ENCODE measurements at places on chromosomes 7 and 10.

DNA sequence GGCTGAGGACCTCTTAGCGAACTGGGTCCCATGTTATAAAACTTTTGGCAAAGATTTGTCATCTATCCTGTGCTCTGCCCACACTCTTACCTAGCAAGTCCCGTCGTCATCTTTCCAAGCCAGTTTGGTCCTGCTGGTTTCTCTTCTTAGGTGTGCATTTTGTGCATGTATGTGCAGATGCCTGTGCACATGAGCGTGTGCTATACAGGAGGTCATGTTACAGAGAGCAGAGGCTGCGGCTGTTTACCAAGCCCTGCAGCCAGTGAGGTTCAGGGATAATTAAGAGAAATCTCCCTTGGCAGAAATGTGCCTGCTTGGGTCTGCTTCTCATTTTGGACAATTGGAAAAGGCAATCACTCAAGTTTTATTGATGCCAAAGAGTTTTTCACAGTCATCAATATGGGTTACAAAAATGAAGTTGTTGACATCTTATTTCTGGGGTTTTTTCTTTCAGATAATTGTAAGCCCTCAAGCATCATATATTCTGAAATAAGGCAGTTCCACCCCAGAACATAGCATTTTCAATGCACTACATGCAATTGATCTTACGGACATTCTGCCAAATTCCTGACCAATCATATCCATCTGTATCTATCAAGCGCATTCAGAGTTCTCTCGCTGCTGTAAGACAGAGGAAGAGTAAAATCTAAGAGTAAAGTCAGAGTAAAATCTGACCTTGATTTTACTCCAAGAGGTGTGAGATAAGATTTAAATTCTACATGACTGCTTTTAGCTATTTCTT lies 361.4 kb upstream of the ZNF32 start:
- DNase-seq = no peak

DNA sequence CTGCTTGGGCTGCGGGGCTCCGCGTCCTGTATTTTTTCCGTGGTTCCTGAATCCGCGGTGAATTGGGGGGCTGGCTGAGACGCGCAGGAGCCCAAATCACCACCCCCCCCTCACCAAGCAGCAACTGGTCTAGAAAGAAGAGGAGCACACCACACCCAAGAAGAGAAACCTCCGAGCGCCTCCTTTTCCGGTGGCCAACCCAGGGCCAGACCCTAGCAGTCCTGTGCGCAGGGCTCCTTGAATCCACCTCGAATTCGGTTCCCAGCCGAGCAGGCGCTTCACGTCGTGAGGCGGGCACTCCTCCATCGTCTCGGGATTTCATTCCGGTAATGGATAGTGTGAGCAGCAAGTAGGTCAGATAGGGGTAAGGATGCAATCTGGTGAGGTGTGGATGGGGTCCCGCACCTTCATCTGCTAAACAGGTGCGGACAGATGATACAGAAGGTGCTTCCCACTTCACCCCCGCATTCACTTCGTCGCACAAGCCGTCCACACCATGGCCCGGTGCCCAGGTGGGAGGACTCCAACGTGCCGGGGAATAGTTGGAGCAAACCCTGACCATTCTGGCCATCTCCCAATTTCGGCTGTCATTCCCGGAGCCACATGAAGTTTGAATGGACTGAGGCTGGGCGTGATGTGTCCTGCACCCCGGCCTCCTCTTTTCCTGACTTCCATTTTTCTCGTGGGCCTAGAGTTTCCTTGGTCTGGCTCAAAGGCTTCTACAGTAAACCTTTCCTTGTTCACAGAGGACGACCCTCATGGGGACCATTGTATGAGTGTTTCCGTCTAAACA lies 19.8 kb upstream of the ZNF273 start:
- DNase-seq = no peak

DNA sequence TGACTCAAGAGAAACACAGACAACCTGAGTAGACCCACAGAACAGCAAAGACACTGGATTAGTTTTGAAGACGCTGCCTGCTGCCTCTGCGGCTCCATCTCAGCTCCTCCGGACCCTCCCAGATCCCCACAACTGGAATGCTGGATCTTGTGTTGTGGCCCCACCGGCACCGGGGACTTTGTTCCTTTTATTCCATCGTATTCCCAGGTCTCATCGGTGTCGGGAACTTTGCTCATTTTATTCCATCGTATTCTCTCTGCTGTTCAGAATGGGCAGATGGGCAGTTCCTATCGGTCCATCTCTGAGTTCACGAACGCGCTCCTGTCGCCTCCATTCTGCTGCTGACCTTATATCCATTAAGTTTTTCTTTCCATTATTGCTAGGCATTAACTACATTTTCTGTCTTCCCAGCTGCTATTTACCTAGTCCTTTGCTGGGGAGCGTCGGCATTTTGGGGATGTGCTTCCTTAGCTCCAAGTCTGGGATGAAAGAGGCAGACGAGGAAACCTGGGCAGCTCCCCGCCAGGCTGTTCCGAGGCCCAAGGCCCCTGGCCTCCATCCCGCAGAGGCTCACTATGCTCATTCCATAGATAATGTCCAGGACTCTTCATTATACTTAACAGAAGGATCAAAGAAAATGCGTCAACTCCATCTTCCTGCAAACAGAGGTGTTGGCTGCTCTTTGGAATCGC lies 192.4 kb downstream of the MAD1L1 start:
- no peak for DNase-seq

DNA sequence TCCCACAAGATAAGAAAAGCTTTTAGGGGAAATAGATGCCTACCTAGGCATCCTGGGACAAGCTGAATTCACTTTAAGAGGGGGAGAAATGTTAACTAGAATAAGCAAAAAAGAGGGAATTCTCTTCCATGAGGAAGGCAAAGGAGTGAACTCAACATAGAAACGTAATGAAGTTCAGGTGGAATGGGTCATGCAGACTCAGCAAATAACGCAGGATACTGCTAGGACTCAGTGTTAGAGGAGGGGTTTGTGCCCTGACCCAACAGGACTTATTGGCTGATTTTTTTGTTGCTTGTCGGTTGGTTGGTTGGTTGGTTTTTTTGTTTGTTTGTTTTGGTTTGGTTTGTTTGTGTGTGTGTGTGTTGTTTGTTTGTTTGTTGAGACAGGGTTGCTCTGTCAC lies 9.3 kb downstream of the OR2A14 start:
- DNase-seq = no peak

DNA sequence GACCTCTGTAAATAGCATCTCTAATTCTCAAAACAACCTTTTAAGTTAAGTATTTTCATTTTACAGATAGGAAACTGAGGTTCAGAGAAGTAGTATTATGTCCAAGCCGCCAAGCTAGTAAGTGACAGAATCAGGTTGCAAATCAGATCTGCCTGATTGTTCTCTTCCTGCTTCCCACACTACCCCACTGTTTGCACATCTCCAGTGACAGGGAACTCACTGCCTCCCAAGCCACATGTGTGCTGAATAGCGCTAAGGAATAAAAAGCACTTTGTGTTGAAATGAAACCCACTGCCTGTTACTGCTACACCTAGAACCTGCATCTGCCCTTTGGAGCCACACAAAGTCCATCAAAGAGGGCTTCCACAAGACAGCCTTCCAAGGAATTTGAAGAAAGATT lies 45.1 kb upstream of the WDR11 start:
- no peak for DNase-seq

Data from left kidney (tissue), 8 donors.